Activated CD8-positive, alpha-beta memory T cell treated with anti-CD3 and anti-CD28 coated beads for 36 hours (primary cell): ENCODE measurements at places on chromosomes 6 and 20. TPM values are rescaled to one million over a fixed set of nuclear protein-coding genes. Genes with fewer than 3 reads are reported as not detected.

Gene PTCHD4
- not detected for total RNA-seq

Gene REPS1
- total RNA-seq, result 73.9 TPM

Gene C20orf144
- total RNA-seq, result 0.21 TPM

Gene HLA-DQA2
- 0.55 TPM for total RNA-seq

Gene NKX2-4
- not detected for total RNA-seq

Gene TRIM40
- total RNA-seq, result not detected

Gene KIF25
- total RNA-seq, result not detected

Gene GUCA1A
- total RNA-seq, result not detected

Gene BTN2A1
- total RNA-seq, result 22.7 TPM

Gene STX11
- 24.7 TPM for total RNA-seq

Gene THEMIS
- total RNA-seq, result 32.0 TPM

Gene ASIP
- total RNA-seq, result not detected

Gene C6orf15
- total RNA-seq, result not detected

Gene GPR63
- total RNA-seq, result 1.9 TPM

Gene SLC35D3
- not detected for total RNA-seq

Gene KHDC1L
- not detected for total RNA-seq

Gene FOXF2
- total RNA-seq, result not detected

Gene ZSCAN23
- total RNA-seq, result 1.3 TPM

Gene HUS1B
- 0.71 TPM for total RNA-seq

Gene SULF2
- 1.5 TPM for total RNA-seq

Gene HLA-C
- 647 TPM for total RNA-seq
